ENCODE measurements at places on chromosomes 4 and X.
A peak's percentile ranks its signal among the peaks of the same experiment; 100 is the strongest.

- DNase-seq: no peak
These were observed 30.4 kb upstream of the WDR44 start for GRCh38 chrX:118315529-118315928.

- DNase-seq: no peak
These were observed 251.7 kb upstream of the ANKRD50 start for GRCh38 chr4:124964251-124964650.

DNA sequence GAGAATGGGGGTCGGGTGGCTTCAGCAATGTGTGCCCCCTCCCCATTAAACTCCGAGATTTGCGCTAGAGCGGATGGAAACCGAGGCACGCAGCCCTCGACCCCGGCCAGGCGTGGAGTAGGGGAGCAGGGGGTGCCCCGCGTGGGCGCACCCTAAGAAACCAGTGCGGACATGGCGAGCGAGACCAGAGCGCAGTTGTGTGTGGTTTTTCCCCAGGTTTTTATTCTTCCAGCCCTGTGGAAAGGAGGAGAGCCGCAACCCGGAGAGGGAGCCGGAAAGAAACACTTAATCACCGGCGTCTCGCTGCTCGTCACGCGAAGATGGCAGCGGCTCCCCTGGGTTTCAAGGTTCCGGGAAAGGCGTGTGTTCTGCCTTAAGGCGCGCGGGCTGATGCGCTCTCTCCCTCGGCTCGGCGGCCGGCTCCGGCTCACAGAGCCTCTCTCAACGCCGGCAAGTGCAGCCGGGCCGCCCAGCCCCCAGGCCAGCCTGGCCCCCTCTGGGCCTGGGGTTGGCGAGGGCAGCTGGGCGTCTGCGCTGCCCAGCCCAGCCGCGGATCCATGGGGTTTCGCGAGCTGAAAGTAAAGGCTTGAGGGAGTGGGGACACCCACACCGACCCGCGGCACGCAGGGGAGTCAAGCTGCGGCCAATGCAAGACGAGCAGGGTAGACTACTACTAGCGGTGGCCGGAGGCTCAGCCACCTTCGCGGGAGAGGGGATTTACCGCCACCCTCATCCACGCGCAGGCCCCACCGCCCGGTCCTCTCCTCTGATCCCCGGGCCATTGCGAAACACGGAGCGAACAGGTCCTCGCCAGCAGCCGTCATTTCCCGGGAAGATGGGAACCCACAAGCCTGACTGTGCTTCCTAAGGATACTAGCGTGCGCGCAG, 74.0 kb upstream of the BCOR start:
- DNase-seq: peak; percentile 56

DNA sequence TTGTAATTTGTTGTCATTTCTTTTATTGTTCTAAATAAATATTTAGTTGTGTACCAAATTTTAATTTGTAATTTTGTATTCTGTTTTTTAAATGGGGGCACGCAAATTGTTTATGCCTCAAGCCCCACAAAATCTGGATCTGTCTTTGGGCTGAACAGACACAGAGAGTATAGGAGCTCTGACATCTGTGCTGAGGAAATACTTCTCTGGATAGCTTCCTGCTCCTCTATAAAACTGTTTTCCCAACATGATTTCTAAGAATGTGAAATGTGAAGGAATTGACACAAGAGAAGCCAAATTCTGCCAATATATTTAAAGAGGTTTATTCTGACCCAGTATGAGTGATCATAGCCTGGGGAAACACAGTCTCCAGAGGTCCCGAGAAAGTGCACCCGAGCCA, 93.0 kb downstream of the IL13RA2 start:
- no peak for DNase-seq

GRCh38 chrX:3184176-3184930, 143.1 kb downstream of the ARSF start:
- DNase-seq: no peak

- DNase-seq: no peak
These were observed 93.4 kb upstream of the RXFP1 start for GRCh38 chr4:158428242-158428641.

DNA sequence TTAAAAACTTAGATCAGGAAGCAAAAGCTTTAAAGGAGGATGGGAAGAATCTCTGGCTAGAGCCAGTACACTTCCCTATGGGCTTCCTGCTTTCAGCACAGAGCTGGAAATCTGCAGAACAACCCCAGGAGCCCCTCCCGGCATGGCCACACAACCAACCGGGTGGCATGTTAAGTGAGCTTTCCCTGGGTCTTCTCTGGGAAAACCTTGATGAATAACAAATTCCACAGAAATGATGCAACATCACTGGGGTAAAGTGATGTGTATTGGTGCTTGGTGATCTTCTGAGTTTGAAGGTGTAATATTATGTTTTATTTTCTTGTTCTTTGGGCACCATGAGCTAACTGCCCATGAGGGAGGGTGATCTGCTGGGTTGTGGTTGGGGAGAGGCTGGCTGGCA, 22.1 kb downstream of the NHS start:
- no peak for DNase-seq

- no peak for DNase-seq
These were observed 35.6 kb downstream of the MAP7D3 start for GRCh38 chrX:136215559-136215958.

GRCh38 chr4:73615613-73616012, 4.6 kb downstream of the RASSF6 start:
- DNase-seq: no peak

DNA sequence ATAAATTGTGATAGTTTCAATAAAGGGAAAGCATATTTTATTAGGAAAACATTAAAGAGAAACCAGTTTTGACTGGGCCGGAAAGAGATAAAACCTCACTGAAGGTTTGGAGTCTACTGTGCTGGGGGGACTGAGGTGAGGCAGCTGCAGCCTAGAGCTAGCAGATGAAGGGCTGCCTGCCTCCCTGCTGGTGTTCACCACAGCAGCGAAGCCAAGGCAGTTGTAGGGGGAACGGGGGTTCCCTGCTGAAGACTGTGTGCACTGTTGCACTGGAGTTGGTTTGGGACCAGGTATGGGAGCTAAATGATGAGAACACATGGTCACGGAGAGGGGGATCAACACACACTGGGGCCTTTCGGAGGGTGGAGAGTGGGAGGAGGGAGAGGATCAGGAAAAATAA, 546.5 kb upstream of the SMIM31 start:
- DNase-seq: no peak
